Stimulated activated CD8-positive, alpha-beta memory T cell treated with anti-CD3 and anti-CD28 coated beads, Interleukin-7, amount 100 ng/mL, for 4 hours (primary cell): ENCODE measurements at places on chromosomes 11 and 22.

GRCh38 chr11:47714554-47715081 is 551 bp downstream of the AGBL2 start:
- no peak for DNase-seq

DNA sequence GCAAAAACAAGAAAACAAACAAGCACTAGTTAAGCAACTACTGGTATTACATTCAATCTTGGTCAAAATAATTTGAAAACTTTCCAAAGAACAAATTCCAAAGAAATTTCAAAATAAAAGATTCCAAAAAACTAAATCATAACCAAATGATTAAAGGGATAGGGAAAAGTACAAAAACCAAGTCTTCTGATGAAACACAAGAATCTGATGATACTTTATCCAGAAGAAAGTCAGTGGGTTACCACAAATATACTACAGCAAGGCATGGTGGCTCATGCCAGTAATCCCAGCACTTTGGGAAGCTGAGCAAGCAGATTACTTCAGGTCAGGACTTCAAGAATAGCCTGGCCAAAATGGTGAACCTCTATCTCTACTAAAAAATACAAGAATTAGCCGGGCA is 59.1 kb downstream of the NUP98 start:
- no peak for DNase-seq

DNA sequence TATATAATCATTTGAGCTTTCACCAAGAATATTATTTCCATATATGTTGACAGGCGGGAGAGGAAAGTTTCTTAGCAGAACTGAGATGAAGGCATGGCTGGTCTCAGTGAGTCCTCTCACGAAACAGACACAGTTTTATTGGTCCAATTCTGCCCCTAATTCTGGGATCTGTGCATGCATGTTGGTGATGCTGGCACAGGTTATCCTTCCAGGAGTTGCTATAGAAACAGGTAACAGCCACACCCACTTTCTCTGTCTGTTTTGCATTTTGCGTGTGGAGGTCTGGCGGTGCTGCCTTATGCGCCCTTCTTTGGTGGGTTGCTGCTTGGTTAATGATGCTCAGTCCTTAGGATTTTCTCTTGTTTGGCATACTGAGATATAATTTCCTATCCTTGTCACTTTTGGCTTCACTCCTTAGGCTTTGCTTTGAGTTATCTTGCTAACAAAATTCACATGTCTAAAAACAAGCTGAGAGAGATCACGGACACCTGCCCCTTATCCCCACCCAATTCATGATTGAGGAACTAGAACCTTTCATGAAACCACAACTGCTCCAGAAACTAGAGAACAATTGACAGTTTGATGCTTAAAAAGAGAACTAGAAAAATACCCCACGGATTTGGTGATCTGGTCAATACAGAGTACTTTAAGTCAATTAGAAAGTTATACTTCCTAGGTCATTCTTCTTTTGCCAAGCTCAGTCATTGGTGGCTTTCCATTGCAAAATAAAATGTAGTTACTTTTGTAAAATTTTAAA is 189.3 kb downstream of the FAT3 start:
- no peak for DNase-seq

DNA sequence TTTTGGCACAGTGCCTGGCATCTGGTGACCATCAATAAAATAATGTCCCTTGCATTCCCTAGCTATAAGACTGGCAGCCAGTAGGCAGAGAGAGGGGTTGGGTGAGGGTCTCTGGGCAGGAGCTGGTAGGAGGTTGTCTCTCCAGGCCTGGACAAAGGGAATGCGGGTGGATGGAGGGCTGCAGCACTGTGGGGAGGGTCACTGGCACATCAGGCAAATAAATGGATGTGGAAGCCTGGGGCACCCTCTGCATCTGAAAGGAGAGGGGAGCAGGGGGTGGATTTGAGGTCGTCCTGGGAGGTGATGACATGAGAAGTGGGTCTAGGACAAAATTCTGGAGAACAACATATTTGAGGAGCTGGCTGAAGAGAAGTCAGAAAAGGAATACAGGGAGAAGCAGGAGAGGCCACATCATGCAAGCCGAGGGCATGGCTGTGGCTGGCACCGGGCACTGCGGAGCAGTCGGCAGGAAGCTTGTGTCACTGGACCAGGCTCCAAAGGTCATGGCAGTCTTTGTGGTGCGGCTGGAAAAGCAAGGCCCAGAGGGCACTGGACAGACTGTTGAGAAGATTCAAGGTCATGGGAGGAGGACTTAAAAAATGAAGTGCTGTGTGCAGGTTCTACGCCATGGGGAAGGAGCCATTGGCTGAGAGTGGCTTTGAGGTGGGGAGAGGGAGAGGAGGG is 36.5 kb upstream of the THY1 start:
- DNase-seq = no peak

GRCh38 chr11:15870911-15871310 is 485.4 kb downstream of the SOX6 start:
- DNase-seq = no peak

GRCh38 chr11:130429120-130429681 is 792 bp upstream of the ADAMTS8 start:
- DNase-seq = no peak
